ENCODE measurements at places on chromosomes 7 and 10.

DNA sequence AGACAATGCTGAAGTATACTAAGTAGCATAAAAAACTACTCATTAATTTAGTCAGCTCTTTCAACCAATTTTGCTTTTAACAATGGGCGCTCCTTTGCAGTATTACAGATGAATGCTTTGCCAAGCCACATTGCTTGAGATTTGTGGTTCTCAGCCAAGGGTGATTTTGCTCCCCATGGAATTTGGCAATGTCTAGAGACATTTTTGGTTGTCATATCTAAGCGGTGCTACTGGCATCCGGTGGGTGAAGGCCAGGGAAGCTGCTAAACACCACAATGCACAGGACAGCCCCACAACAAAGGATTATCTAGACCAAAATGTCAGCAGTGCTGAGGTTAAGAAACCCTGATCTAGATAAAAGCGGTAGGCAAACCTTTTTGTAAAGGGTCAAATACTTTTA, 112.0 kb downstream of the UBE2H start:
- DNase-seq = no peak

GRCh38 chr10:91389636-91390512, 20.3 kb upstream of the HECTD2 start:
- no peak for DNase-seq

- DNase-seq = no peak
Measured at GRCh38 chr10:23404461-23404980, 34.4 kb upstream of the OTUD1 start.

- no peak for DNase-seq
Measured at GRCh38 chr10:86313621-86314041, 53.0 kb downstream of the GRID1 start.
